Ovary (tissue), 10 donors: ENCODE measurements at places on chromosomes 6 and 20. TPM values are rescaled to one million over a fixed set of nuclear protein-coding genes. Genes with fewer than 3 reads are reported as not detected.

The PTPRK gene
- polyA plus RNA-seq = 31.1 TPM

The FABP7 gene
- not detected for polyA plus RNA-seq

The MYLK2 gene
- polyA plus RNA-seq = 0.20 TPM

The MYO6 gene
- polyA plus RNA-seq = 4.4 TPM

The MICB gene
- 10.6 TPM for polyA plus RNA-seq

The ADIG gene
- polyA plus RNA-seq = not detected

The EMILIN3 gene
- polyA plus RNA-seq = 4.2 TPM

The POM121L2 gene
- polyA plus RNA-seq = not detected

The CLPSL1 gene
- polyA plus RNA-seq = not detected

The ZNF165 gene
- polyA plus RNA-seq = 0.61 TPM

The TRIM40 gene
- polyA plus RNA-seq = not detected

The RUNX2 gene
- polyA plus RNA-seq = 1.1 TPM

The KHDC1L gene
- not detected for polyA plus RNA-seq

The FAM162B gene
- 11.6 TPM for polyA plus RNA-seq

The RAB5IF gene
- polyA plus RNA-seq = 29.6 TPM

The LGSN gene
- not detected for polyA plus RNA-seq

The UNC93A gene
- polyA plus RNA-seq = not detected

The SALL4 gene
- 0.15 TPM for polyA plus RNA-seq

The SLC22A7 gene
- polyA plus RNA-seq = not detected

The RBPJL gene
- not detected for polyA plus RNA-seq

The ADAM33 gene
- 34.1 TPM for polyA plus RNA-seq

The PRKN gene
- 3.0 TPM for polyA plus RNA-seq

The FOXC1 gene
- 21.2 TPM for polyA plus RNA-seq

The PHACTR3 gene
- 13.0 TPM for polyA plus RNA-seq

The SAMHD1 gene
- polyA plus RNA-seq = 43.7 TPM

The CST7 gene
- polyA plus RNA-seq = 1.1 TPM

The PTPRT gene
- 0.33 TPM for polyA plus RNA-seq

The SULF2 gene
- polyA plus RNA-seq = 170 TPM

The PPIL1 gene
- polyA plus RNA-seq = 10.7 TPM

The WFDC11 gene
- not detected for polyA plus RNA-seq

The SIRPB1 gene
- polyA plus RNA-seq = 4.3 TPM

The CCN6 gene
- not detected for polyA plus RNA-seq

The GABRR1 gene
- polyA plus RNA-seq = 0.07 TPM
